NCI-H187 (cell line): ENCODE measurements at places on chromosomes 5 and 9.

- no peak for DNase-seq
These were observed 1888.4 kb downstream of the MAT2B start for GRCh38 chr5:165393839-165394238.

- no peak for DNase-seq
These were observed 18.8 kb upstream of the CPEB4 start for GRCh38 chr5:173869316-173869715.

GRCh38 chr5:13303445-13303844 lies 641.0 kb downstream of the DNAH5 start:
- no peak for DNase-seq

DNA sequence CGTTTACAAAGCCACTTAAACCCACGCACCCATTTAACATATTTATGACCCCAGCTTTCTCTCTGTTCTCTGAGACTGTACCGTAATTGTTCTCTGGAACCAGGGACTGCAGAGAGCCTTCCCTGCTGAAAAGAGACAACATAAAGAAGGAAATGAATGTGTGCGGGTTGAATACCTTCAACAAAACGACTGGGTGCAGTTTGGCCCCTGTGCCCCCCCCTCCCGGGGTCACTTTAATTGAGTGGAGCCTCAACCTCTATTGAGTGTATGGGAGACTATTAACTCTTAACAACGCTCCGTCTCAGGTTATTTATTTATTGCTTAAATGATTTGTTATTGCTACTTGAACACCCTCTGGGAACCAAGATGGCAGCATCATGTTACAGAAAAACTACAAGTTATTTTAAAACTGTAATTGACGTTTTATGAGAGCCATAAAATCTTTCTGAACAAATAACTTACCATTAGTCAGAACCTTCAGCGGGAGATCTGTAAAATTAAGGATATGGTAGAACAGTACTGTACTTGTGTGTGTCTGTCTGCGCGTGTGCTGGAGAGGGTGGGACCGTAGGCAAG lies 70.6 kb downstream of the GAS1 start:
- no peak for DNase-seq

GRCh38 chr9:133572821-133573361 lies 36.3 kb downstream of the FAM163B start:
- DNase-seq: no peak

DNA sequence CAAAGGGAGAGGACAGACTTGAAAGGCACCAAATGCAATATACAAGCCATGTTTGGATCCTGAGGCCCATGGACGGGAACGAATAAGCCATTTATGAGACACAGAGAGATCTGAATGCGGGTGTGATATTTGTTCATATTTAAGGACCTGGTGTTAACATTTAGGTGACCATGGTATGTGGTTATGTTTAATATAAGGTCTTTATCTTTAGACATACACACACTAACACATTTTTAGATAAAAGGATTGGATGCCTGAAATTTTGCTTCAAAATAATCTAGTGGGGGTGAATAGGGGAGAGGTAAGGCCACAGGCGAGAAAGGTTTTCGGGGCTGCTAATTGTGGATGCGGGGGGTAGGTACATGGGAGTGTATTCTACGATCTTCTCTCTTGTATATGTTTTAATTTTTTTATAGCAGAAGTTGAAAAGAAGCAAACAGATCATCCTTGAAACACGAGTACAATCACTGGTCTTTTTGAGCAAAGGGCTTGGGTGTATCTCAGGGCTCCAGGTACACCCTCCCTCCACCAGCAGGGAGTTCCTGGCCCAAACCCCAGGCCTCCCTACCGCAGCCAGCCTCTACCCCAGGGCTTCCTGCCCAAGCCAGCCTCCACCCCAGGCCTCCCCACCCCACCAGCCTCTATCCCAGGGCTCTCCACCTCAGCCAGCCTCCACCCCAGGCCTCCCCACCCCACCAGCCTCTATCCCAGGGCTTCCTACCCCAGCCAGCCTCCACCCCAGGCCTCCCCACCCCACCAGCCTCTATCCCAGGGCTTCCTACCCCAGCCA lies 12.2 kb downstream of the AKNA start:
- no peak for DNase-seq

DNA sequence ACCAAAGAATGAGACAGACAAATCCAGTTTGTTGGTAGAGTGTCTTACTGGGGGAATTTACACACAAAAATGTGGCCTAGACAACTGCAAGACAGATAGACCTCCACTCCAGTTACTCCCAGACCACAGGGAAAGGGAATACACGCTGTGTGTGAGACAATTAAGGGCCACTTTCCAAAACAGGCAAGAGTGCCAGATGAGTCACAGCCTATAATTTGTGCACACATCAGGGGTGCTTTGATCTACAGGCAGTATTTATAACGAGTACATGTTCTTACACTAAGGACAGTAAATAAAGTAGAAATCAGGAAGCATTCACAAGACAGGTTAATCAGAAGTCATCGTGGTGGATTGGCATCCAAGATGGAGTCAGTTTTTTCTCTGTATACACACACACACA lies 114.8 kb downstream of the ZNF622 start:
- DNase-seq: no peak

GRCh38 chr5:5183189-5183699 lies 43.1 kb downstream of the ADAMTS16 start:
- DNase-seq: no peak

DNA sequence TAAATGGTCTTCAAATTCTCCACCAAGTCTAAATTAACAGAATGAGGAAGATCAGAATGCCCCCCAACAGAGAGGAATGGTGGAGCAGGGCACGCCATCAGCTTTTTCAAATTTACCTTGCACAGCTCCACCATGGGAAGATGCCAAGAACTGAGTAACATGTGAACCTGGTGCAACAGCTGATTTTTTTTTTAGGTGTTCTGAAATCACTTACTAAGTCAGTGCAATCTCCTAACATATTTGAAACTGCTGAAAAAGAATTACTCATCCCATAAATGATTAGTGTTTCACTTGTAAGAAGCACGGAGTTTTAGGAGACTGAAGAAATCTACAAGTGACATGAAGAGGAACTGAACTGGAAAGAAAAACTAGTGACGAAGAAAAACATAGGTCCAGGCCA lies 5.1 kb downstream of the TMEM245 start:
- DNase-seq: no peak

- DNase-seq: no peak
These were observed 53.2 kb upstream of the C9orf72 start for GRCh38 chr9:27626244-27627187.

- no peak for DNase-seq
These were observed 44.3 kb downstream of the BICD2 start for GRCh38 chr9:92720209-92720765.

- DNase-seq: no peak
These were observed 452.2 kb downstream of the KDM4C start for GRCh38 chr9:7209990-7210389.
